ENCODE measurements at places on chromosomes 3 and 15. TPM values are rescaled to one million over a fixed set of nuclear protein-coding genes. Genes with fewer than 3 reads are reported as not detected.

Gene CRYBG3
- 13.7 TPM for total RNA-seq

Gene MRAS
- 47.8 TPM for total RNA-seq

Gene EAF2
- total RNA-seq = 2.0 TPM

Gene ADAMTS9
- total RNA-seq = 4.5 TPM

Gene TAGLN3
- not detected for total RNA-seq

Gene SUSD5
- total RNA-seq = 20.7 TPM

All from melanocyte of skin (primary cell).